ENCODE measurements at places on chromosomes 16 and 17.

GRCh38 chr17:63291258-63291657 is 154.8 kb downstream of the CYB561 start:
- ATAC-seq, result no peak
- no peaks in the 10 kb centered on the region for H3K27me3 ChIP-seq
- no peak overlapping the region for H3K4me3 ChIP-seq
- H3K27ac ChIP-seq, result no peak overlapping the region

- ATAC-seq, result no peak
- no peaks in the 10 kb centered on the region for H3K36me3 ChIP-seq
- H3K27me3 ChIP-seq, result no peaks in the 10 kb centered on the region
- H3K27ac ChIP-seq, result no peak overlapping the region
- H3K4me1 ChIP-seq, result peaks cover 69% of the 10 kb centered on the region
These were observed 33.9 kb downstream of the CYTH1 start for GRCh38 chr17:78748048-78748729.

- peaks cover 35% of the 10 kb centered on the region for H3K4me1 ChIP-seq
- no peak for ATAC-seq
- no peaks in the 10 kb centered on the region for H3K36me3 ChIP-seq
- no peak overlapping the region for H3K27ac ChIP-seq
These were observed 16.7 kb downstream of the ADCY7 start for GRCh38 chr16:50282955-50283631.

DNA sequence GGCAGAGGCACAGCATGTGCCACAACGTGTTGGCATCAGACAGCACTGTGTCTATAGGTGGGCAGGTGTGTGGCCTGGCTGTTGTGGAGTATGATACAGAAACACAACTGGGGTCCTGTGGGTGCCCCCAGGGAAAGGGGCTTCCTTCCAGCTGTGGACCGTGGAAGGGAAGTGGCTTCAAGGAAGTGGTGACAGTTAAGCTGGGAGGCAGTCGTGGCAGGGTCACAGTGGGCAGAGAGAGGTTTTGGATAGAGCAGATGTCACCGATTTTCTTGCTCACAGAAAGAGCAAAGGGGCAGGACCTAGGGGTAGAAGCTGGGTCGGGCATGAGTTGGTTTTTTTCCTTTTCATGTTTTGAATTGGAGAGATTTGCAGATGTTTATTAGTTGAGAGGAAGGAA is 11.2 kb upstream of the ORAI3 start:
- no peaks in the 10 kb centered on the region for H3K27me3 ChIP-seq
- H3K27ac ChIP-seq, result peak overlapping the region; percentile 46
- no peaks in the 10 kb centered on the region for H3K4me1 ChIP-seq
- H3K4me3 ChIP-seq, result no peak overlapping the region

GRCh38 chr17:55571095-55571494 is 59.8 kb upstream of the SMIM36 start:
- no peaks in the 10 kb centered on the region for H3K36me3 ChIP-seq
- H3K27ac ChIP-seq, result no peak overlapping the region
- ATAC-seq, result no peak
- no peaks in the 10 kb centered on the region for H3K4me1 ChIP-seq

- H3K27ac ChIP-seq, result no peak overlapping the region
- H3K4me1 ChIP-seq, result no peaks in the 10 kb centered on the region
- no peak for ATAC-seq
- no peak overlapping the region for H3K4me3 ChIP-seq
- H3K27me3 ChIP-seq, result peaks cover 100% of the 10 kb centered on the region
These were observed 1.9 kb downstream of the PRAC1 start for GRCh38 chr17:48720266-48721008.

- H3K4me1 ChIP-seq, result peaks cover 81% of the 10 kb centered on the region
- peak within 1 kb of the TSS; percentile 100 for H3K27ac ChIP-seq
- no peaks in the 10 kb centered on the region for H3K36me3 ChIP-seq
- peak; percentile 82 for ATAC-seq
- H3K27me3 ChIP-seq, result no peaks in the 10 kb centered on the region
These were observed at the start of gene KCTD11 for GRCh38 chr17:7351665-7352502. TSS of gene KCTD11 (plus strand) at chr17:7352162.

DNA sequence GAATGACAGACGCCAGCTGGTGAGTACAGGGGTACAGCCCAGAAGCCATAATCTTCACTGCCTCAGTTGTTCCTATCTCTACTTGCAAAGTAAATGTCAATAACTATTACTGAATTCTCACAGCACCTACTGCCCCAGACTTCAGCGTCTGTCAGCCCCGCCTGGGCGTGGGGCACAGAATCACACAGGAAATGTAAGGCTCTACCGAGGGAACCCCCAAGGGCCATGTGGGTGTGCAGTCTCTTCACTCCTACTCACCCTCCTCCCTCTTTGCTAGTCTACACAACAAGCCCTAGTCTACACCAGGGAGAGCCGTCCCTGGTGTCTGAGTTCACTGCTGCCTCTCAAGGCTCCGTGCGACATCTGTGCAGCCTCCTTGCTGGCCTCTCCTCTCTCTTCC is 4.5 kb downstream of the NPTX1 start:
- peaks cover 98% of the 10 kb centered on the region for H3K27me3 ChIP-seq
- no peak overlapping the region for H3K27ac ChIP-seq
- no peaks in the 10 kb centered on the region for H3K36me3 ChIP-seq
- H3K4me1 ChIP-seq, result no peaks in the 10 kb centered on the region
- ATAC-seq, result no peak

- no peak overlapping the region for H3K27ac ChIP-seq
- H3K4me3 ChIP-seq, result no peak overlapping the region
- H3K36me3 ChIP-seq, result no peaks in the 10 kb centered on the region
- no peak for ATAC-seq
These were observed 323.8 kb downstream of the SOX9 start for GRCh38 chr17:72444517-72445054.

DNA sequence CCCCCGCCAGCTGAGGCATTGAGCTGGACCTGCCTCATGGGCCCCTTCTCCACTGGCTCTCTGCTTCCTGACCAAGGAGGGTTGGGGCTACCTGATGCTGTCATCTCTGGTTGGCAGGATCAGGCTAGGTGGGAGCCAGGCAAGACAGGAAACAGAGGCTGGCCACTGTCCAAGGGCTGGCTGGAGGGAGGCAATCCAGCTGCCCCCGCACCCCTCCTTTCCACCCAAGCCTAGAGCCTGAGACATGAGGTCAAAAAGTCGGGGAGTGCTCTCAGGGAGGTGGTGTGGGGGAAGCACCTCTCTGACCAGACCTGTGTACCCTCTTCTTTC is 14.5 kb downstream of the NGFR start:
- H3K27me3 ChIP-seq, result peaks cover 43% of the 10 kb centered on the region
- H3K4me1 ChIP-seq, result peaks cover 32% of the 10 kb centered on the region
- ATAC-seq, result no peak
- H3K27ac ChIP-seq, result no peak overlapping the region

Measured in gastroesophageal sphincter (tissue), 4 donors.